ENCODE measurements at places on chromosomes 3 and 15.
A peak's percentile ranks its signal among the peaks of the same experiment; 100 is the strongest.

DNA sequence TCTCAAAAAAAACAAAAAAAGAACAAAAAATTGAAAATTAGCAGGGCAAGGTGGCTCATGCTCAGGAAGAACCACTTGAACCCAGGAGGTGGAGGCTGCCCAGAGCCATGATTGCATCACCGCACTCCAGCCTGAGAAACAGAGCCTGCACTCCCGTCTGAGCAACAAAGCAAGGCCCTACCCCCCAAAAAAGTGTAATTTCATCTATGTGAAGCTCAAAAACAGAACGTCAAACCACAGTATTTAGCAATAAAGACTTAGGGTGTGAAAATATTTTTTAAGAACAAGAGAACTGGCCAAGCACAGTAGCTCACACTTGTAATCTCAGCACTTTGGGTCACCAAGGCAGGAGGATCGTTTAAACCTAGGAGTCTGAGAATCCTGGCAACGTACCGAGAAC lies 38.2 kb downstream of the STAG1 start:
- DNase-seq, result no peak

DNA sequence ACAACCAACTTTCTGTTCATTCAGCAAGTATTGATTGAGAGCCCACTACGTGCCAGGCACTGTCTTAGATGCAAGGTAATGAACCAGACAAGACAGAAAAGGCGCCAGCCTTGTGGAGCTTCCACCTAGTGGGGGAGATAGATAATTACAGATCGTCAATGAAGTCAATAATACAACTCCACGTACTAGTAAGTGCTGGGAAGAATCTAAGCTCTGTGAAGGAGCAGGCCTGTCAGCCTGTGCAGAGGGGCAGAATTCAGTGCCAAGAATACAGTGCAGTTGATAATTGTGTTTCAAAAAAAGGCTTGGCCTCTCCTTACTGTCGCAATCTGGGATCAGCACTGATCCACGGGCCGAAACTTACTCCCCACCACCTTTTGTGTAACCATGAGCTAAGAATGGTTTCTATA lies 186.3 kb downstream of the FEZF2 start:
- DNase-seq, result no peak

DNA sequence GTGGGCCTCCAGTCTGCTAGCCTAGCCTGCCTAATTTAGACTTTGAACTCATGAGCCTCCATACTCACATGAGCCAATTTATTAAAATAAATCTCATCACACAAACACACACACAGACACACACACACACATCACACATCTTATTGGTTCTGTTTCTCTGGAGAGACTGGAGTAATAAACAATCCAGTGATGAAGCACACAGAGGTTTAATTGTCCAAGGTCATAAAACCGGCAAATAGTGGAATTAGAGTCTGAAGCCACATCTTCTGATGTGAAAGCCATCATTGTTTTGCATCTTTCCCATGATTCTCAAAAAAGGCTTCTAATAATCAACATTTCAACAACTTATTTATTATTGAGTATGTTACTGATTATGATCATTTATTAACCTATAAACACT lies 249.4 kb upstream of the KCNH8 start:
- DNase-seq, result no peak

- peak; percentile 61 for DNase-seq
These were observed 19.4 kb upstream of the IL20RB start for GRCh38 chr3:136938334-136938733.

GRCh38 chr15:92043283-92043682 lies 189.8 kb downstream of the SLCO3A1 start:
- no peak for DNase-seq

DNA sequence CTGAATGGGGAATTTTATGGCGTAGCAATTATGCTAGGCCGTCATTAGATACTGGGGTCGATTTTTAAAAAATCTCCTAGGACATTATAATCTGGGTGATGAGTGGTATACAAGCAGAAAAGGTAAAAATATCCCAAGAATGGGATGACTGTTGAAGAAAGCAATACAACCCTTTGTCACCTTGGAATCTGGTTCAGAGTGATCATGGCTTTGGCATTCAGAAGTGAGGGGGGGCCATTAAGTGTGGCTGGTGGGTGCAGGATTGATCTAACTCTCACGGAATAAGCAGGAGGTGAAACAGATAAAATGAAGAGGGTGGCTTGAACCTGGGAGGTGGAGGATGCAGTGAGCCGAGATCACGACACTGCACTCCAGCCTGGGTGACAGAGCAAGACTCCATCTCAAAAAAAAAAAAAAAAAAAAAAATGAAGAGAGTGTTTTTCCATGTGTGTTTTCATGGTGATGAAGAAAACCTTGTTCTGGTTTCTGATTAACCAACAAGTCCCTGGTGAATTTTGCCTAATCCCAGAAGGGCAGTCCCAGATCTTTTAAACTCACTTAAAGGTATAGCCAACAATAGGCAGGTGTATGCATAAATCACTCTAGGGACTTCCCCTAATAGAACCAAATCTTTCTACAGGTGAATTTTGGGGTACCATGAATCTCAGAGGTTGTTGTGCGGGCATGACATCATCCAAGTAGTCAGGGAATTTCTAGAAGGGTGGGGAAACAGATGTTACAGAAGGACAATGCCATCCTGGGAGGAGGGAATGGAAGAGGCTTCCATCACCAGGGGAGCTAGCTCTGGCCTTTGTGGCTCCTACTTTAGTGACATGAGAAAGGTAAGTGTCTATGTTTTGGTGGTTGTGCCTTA lies 3.1 kb upstream of the RAD54L2 start:
- no peak for DNase-seq

DNA sequence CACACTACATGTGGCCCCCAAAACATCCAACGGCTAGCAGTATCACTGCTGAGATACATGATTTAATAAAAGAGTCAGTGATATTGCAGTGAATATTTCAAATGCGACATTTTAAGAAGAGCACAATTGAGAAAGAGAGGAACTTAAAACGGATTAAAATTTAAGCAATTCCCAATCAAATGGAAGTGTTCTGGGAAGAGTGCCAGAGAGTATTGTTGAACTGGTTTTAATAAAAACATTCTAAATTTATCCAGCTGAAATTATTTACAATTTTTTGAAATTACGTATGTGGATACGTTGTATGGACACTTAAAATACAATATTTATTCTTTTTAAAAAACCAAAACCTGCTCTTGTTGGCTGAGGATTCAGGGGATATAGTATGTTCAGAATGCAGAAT lies 117.7 kb downstream of the C3orf38 start:
- no peak for DNase-seq

DNA sequence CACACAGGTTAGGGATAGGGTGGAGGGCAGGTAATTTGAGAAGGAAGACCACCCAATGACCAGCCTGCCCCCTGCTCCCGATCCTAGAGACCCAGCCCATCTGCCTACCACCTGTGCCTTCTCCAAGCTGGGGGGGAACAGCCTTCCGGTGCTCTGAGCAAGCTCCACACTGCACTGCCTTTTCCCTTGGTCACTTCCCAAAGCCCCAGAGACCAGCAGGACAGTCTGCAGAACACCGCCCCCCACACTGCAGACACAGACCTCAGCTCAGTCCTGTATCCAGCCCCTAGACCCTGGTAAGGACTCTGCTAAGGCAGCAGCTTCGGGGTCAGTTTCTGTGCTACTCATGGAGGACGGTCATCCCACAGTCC lies 156.9 kb downstream of the MEGF11 start:
- DNase-seq, result no peak

DNA sequence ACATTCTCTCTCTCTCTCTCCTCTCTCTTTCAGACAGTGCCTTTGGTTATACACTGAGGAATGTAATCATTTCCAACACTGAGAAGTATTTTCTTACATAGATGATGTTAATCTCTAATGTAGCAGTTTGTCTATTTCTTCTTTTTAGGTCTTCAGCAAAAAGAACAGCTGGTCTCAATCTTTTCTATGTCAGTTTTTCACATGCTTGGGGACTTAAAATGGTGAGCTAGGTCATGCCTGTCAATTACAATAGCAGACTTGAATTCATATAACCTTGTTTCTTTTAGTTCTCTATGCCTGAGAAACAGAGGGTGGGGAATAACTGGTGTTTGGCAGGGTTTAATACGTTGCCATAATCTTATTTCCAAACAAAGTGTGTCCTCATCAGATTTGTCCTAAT lies 786.2 kb downstream of the SQOR start:
- DNase-seq, result no peak

DNA sequence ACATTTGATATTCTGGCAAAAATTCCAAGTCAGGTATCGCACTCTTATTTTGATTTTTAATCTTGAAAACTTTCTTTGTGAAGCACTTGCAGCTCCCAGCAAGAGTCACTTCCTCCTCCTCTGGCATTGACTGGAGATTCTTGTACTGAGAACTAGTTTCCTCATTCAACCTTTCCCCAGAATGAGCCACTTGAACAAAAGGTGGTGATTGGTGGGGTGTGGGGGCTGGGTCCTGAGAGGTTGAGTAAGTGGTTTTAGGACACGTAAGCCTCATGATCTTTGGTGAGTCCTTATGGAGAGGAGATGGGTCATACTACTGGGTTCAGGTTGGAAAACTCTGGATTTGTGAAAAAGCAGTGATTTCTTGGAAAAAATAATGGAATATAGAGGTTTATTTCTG lies 32.3 kb upstream of the ONECUT1 start:
- no peak for DNase-seq

DNA sequence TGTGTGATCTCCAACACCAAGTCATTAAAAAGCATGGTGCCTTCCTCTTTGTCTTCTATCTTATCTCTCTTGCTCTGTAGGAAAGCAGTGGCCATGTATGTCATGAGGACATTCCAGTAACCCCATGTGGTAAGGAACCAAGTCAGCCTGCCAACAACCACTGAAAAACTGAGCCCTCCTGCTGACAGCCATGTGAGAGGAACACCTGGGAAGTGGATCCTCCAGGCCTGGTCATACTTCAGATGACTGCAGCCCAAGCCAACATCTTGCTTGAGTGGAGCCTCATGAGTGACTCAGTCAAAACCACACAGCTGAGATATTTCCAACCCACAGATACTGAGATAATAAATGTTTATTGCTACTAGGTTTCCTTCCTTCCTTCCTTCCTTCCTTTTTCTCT lies 597.3 kb downstream of the ZIC1 start:
- no peak for DNase-seq

GRCh38 chr15:80854104-80854503 lies 74.9 kb downstream of the CEMIP start:
- DNase-seq, result no peak

DNA sequence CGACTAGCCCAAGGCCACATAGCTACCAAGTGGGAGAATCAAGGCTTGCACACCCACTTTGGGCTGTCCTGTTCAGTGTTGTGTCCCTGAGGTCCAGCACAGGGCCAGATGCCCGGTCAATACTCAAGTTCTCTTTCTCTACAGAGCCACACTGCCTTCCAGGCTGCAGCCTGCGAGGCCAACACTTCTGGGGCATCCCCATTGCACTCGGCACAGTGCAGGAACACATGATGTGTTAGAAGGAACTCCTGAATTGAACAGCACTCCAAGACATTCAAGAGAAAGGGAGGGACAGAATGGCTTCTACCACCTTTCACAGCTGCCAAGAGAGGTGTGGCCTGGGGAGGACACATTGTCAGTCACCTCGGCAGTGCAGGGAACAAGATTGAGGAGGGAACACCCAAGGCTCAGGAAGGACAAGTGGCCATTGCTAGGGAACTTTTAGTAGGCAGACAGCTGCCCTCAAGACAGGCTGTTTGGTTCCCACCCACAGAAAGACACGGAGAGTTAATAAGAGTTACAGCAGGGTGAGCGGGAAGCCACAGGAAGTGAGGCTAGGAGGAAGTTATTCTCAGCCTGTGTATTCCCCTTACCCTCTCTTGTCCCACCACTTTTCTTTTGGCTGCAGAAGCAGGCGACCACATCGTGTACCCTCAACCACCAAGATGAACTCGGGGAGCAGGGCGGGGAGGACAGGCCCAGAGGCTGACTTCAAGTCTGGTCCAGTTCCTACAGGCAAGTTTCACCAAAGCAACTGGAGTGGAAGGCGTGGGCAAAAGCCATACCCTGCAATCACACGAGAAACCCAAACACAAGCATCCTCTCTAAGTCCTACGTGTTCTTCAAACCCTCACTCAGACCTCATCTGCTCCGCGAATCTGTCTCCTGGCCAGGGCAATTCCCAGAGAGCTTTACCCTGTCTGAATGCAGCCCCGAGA lies 69.4 kb downstream of the SRGAP3 start:
- DNase-seq, result no peak
